ENCODE measurements at places on chromosomes 1 and 21. TPM values are rescaled to one million over a fixed set of nuclear protein-coding genes. Genes with fewer than 3 reads are reported as not detected.

Gene BEST4
- not detected for polyA plus RNA-seq

Gene NUAK2
- 40.7 TPM for polyA plus RNA-seq

Gene AXDND1
- not detected for polyA plus RNA-seq

Gene ALG14
- 1.7 TPM for polyA plus RNA-seq

Gene EDN2
- not detected for polyA plus RNA-seq

Gene PDZK1
- polyA plus RNA-seq, result not detected

Gene MPL
- not detected for polyA plus RNA-seq

Gene DMBX1
- not detected for polyA plus RNA-seq

Gene L1TD1
- polyA plus RNA-seq, result not detected

Gene PLA2G2C
- not detected for polyA plus RNA-seq

Gene RAB25
- 1.8 TPM for polyA plus RNA-seq

Gene AP4B1
- 13.7 TPM for polyA plus RNA-seq

Gene CEPT1
- polyA plus RNA-seq, result 23.0 TPM

Gene AADACL4
- not detected for polyA plus RNA-seq

Gene ZSWIM5
- polyA plus RNA-seq, result 0.24 TPM

Gene LCE1D
- not detected for polyA plus RNA-seq

Gene KIF2C
- not detected for polyA plus RNA-seq

Gene RXFP4
- 0.60 TPM for polyA plus RNA-seq

Gene ALX3
- not detected for polyA plus RNA-seq

Gene HLX
- polyA plus RNA-seq, result not detected

Gene SLC41A1
- 9.1 TPM for polyA plus RNA-seq

Gene LRRN2
- 1.3 TPM for polyA plus RNA-seq

Gene IL22RA1
- not detected for polyA plus RNA-seq

Gene PPIE
- polyA plus RNA-seq, result 104 TPM

Gene ELAPOR1
- 10.3 TPM for polyA plus RNA-seq

Gene COL6A2
- polyA plus RNA-seq, result 4.4 TPM
